CD4-positive, alpha-beta memory T cell (primary cell): ENCODE measurements at places on chromosomes 16 and 17.
A peak's percentile ranks its signal among the peaks of the same experiment; 100 is the strongest.

DNA sequence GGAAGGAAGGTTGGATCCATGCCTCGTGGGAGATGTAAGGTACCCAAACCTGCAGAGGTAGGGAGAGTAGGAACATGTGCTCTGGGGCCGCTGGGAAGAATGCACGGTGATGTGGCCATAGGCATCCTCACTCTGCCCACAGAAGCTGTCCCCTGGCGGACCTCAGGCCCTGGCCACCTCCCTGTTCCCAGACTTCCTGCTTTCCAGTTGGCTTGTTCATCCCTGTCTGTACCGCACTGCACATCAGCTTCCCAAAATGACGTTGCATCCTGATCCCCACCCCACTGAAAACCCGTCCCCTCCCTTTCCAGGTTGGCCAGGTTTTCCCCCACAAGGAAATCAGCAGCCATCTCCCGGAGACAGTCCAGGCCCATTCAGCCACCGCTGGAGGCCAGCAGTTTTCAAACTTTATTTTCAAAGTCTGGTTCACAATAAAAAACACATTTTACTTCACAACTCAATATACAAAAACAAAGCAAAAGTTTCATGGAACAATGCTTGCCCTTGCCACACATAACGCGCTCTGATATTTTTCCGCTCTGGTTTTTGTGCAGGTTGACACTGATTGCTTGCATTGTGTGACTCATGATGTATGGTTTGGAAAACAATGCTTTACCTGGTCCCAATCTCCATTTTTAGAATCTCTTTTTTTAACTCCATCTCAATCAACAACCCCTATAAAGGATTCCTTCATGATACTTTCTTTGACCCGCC is 143.0 kb downstream of the GAS7 start:
- DNase-seq: no peak

- DNase-seq: peak; percentile 69
These were observed 5.8 kb upstream of the UNK start for GRCh38 chr17:75778861-75779249.

- DNase-seq: no peak
These were observed 2.7 kb downstream of the ESRP2 start for GRCh38 chr16:68233085-68233834.

GRCh38 chr17:66235377-66235994 is 6.3 kb upstream of the APOH start:
- DNase-seq: no peak

DNA sequence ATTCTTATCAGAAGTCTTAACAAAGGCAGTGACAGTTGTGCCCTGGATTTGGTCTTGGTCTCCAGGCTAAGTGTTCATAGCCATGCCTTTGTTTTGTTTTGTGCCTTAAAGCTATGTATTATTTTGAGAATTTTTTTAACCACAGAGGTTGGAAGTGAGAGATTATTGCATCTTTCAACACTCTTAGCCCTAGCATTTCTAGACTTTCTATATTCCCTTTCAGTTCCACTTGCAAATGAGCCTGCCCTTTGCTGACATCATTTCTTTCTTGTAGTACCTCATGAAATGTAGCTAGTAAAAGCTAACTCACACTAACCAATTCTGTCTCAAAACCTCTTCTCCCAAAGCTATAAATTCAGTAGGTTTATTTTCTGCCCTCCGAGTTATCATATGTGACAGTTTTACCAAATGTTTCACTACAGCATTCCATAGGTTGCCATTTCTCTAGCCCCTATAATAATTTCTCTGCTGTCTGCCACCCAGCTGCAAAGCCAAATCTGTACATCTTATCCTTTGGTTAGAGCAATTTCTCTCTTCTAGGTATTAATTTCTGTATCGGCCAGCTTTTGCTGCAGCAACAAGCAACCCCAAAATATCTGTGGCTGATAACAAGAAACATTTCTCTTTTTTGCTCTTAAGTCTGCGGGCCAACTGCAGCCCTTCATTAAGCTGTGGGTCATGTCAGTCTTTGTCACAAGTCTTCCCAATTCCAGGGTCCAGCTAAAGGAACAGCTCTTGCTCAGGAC is 14.2 kb upstream of the CCL1 start:
- no peak for DNase-seq

DNA sequence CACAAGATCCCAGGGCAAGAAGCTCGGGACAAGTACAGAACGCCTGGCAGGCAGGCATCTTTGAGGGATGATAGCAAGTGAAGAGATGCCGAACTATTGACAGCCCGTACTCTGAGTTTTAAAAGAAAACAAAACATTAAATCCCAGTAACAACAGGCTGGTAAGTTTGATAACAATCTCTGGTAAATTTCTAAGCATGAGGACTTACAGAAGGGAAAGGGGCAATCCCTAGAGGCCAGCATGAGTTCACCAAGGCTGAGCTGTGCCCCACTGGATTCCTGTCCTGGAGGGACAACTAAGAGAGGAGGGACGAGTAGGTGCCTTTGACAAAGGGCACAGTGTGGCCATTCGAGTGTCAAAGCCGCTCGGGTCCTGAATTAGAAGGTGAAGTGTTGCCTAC is 26.2 kb downstream of the CCDC182 start:
- no peak for DNase-seq

GRCh38 chr16:65713181-65713808 is 591.4 kb upstream of the CDH11 start:
- DNase-seq: no peak

DNA sequence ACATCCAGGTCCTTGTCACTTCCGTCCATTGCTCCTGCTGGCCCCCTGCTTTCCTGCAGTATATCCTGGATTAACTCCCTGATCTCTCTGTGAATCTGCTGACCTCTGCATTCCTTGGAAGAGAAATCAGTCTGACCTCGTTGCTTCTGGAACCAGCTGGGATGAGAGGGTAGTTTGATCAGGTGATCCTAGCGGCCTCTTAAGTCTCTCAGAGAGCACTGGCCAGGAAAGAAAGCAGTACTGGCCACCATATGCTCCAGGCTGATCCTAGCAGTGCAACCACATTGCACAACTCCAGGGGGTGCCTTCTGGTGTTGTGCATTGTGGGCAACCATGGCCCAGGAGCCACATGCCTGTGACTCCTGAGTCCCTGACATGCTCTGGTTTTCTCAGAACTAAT is 79.2 kb downstream of the ARHGAP23 start:
- no peak for DNase-seq

DNA sequence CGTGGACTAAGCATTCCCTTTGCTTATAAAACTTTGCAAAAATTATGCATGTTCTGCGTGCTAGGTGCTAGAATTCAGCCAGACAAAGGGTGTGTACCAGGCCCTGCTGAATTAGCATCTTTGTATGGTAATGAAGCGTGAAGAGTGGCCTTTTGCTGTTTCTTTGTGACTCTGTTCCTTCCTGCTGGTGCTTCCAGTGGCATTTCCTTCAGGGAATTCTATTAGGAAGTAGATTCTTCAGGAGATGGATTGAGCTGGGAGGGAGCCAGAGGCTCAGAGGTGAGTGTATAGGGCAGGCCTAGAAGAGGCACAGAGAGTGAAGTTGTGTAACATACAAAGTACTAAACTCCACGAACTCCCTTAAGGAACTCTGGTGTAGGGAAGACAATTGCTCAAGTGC is 73.9 kb upstream of the ASIC2 start:
- DNase-seq: no peak

DNA sequence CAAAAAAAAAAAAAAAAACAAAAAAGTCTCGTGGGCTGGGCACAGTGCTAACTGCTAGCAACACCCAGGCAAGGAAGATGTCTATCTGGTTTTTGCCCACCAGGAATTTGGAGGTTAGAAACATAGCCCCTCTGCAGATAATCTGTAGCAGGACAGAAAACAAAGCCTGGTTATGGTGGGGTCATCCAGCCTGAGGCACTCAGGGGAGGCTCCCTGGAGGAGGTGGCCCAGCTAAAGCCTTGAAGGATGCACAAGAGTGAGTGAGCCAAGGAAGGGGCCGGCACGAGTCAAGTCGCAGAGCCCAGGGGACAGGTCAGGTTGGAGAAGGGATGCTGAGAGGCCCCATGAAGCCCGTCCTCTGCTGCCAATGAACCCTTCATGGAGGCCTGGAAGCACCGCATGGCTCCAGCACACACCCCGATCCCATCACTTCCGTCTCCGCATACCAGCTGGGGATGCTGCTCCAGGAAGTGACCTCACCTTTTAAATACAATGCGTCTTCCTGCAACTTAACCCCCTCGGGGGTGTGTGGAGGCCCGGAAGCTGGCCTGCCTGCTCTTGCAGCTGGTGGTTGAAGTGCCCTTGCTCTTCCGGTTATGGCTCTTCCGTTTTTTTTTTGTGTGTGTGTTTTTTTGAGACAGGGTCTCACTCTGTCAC is 86.5 kb downstream of the ENGASE start:
- DNase-seq: no peak

GRCh38 chr17:65685110-65685509 is 123.7 kb upstream of the AXIN2 start:
- DNase-seq: no peak

DNA sequence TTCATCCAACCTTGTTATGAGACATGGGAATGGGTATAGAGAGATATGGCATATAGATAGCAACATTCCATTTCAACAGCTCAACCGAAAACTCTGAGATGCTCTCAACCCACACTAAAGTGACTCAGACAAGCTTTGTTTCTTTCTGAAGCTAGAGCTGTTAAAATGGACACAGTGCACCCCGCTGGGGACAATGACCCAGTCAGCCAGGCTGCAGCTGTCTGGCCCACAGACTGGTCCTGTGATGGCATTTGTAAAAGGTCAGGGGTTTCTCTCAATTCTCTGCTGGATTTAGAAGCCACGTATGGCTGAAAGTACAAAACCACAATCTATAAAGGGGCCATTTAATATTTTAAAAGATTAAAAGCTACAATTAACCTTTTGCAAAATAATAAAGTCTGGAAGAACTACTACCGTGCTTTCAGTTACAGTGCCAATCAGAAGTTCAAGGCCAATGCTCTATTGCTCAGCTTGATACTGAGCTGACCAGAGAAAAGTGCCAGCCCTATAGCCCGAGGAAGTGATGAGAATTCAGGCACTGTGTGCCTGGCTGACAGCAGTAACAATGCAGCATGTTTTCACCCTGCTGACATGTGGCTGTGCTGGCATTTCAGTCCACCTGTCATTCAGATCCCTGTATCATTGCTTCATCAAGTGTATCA is 60.2 kb downstream of the TEX2 start:
- DNase-seq: no peak

- DNase-seq: no peak
These were observed 1225.1 kb downstream of the CDH8 start for GRCh38 chr16:60811051-60811608.

DNA sequence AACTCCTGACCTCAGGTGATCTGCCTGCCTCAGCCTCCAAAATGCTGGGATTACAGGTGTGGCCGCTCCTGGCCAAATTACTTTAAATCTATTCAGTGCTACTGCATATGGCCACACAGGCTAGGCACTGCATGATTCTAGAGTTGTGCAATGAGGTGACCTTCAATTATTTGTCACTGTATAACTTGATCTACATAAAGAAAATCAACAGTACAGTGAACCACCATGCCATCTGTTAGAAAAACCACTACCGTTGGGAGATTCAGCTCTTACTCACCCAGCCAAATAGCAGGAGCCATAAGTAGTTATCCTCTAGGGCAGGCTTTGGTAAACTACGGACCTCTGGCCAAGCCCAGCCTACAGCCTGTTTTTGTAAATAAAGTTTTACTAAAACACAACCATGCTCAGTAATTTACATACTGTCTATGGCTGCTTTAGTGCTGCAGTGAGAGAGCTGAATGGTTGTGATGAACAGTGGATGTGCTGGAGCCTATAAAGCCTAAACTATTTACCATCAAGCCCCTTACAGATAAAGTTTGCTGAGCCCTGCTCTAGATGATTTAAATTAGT is 40.7 kb upstream of the TANC2 start:
- no peak for DNase-seq

DNA sequence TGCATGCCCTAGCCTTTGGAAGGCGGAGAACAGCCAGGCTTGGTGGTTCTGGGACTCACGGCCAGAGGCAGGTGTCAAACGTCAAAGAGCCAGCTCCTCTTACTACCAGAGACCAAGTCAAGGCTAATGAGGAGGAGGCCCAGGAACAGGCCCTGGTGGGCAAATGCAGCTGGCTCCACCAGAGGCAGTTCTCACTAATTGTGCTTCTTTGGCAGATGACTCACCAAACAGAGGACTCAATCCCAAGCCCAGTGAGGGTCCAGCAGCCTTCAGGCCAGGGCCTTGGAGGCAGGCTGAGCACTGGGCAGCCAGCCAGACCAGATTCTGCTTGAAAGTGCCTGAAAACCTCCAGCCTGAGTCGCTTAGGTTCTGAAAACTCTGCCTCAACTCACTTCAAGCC is 336.5 kb upstream of the CDH5 start:
- DNase-seq: no peak

DNA sequence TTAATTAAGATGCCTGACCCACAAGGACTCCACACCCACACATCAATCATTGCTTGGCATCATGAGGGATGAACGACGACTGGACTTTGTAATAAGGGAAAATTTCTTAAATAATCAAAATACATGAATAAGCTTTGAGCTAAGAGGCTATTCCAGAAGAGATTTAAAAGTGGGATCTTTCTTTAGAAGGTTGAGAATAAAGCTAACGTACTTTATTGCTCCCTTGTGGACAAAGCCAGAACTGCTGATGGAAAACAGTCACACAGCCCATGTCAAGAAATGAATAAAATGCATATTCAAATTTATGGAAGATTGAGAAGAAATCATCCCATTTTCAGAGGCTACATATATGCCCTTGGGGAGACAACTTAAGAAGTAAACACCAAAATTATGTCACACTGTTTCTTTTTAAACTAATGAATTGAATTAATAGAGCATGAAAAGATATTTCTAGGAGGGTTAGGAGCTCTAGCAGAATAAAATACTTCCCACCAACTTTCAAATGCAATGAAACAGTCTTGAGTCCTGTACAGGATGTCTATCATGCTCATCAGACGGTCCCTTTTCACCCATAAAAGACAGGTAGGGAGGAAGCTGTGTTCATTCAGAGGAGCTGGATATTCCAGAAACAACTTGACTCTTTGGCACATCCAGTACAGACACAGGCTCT is 60.2 kb upstream of the PHOSPHO1 start:
- no peak for DNase-seq

DNA sequence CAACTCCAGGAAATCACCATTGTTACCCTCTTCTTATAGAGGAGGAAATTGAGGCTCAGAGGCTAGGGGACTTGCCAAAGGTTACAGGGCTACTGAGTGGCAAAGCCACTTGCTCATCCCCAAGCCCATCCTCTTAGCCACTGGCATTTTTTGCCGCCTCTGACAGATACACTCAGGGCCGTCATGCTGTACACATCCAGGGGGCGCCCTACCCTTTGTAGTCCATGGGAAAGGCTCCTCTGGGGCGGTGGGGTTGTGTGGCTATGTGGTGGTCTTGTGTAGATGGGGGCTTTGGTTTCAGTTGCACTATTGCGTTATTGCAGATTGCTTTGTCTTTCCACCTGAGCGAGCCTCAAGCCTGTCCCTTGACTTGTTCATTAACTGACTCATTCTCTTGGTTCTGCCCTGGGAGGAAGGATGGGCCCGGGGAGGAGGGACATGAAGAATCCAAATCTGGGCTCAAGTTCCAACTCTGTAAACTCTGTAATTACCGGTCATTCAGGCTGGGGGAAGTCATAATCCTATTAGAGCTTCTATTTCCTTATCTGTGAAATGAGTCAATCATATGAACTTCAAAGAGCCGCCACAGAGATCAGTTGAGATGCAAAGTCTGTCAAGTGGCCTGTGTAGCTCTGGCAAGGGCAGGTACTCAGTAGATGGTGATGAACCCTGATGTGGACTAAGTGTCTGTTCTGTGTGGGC is 2.8 kb downstream of the NOS2 start:
- no peak for DNase-seq
